NCI-H1694 treated with DMSO at 0.1 percent for 48 hours (cell line): ENCODE measurements at places on chromosomes 2 and 18.

DNA sequence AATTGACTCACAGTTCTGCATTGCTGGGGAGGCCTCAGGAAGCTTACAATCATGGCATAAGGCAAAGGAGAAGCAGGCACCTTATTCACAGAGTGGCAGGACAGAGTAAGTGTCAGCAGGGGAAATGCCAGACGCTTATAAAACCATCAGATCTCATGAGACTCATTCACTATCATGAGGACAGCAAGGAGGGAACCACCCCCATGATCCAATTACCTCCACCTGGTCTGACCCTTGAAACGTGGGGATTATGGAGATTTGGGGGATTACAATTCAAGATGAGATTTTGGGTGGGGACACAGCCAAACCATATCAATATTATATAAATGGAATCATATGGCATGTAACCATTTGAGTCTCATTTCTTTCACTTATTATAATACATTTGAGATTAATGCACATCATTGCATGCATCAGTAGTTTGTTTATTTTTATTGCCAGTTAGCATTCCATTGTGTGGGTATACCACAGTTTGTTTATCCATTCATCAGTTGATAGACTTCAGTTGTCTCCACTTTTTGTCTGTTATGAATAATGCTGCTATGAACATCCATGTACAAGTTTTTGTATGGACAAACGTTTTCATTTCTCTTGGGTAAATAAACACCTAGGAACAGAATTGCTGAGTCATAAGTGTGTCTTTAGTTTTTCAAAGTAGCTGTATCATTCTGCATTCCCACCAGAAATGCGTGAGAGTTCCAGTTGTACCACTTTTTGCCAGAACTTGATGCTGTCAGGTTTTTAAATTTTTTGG, 5.8 kb upstream of the SRBD1 start:
- no peak for DNase-seq

GRCh38 chr2:143841935-143842334, 678.0 kb downstream of the ZEB2 start:
- DNase-seq: no peak

DNA sequence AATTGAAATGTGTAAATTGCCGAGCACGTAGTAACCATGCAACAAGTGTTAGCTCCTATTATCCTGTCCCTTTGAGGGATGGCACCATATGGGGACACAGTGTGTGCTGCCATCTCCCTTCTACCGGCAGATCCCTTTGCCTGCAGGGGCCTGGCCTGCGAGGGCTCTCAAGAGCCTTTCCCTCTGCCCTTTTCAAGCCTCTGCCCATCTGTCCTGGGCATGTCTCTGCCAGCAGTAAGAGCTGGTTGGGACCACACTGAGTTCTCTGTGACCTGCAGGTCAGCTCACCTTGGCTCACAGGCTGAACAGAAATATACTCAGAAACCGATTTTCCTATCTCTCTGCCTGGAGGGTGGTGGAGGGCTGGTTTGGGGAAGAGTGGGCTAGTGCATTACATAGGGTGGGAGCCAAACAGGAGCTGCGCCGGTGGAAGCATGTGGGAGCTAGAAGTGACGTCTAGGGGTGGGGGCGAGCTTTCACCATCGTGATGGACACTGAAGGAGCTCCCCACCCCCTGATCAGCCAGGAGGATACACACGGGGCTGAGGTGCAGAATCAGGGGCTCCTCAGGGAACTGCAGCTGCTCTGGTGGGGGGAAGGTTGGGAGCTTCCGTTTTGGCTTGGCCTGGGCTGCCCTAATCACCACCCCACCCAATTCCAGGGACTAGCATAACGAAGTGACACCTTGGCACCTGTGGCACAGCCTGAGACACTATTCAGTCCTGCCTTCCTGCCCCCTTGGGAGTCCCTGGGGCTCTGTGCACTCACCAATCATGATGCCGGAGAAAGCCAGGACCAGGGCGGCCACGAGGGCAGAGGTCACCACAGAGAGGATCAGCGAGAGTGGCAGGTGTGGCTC, 109.7 kb downstream of the CLIP4 start:
- DNase-seq: no peak

GRCh38 chr2:34261701-34262100, 662.6 kb upstream of the FAM98A start:
- DNase-seq: no peak

DNA sequence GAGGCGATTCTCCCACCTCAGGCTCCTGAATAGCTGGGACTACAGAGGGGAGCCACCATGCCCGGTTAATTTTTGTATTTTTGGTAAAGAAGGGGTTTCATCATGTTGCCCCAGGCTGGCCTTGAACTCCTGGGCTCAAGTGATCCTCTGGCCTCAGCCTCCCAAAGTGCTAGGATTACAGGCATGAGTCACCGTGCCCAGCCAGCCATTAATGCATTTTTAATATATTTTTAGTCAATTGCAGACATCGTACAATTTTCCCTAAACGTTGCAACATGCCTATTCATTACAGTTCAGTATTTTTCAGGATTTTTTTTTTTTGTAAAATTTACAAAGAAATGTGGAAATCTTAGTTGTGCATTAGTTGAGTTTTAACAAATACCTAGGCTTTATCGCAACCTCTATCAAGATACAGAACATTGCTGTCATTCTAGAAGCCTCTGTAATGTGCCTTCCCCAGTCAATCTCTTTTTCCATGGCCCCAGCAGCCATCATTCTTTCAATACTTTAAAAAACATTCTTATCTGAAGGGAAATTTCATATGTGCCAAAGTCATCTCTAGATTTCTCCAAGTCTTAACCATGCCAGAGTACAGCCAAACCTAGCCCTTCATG, 14.7 kb downstream of the NABP1 start:
- DNase-seq: no peak

GRCh38 chr2:206274434-206275311, at the start of gene ZDBF2:
TSS of gene ZDBF2 (plus strand) at chr2:206274663. CDS start at chr2:206281850, 7,187 bp downstream.
- DNase-seq: peak; percentile 47

DNA sequence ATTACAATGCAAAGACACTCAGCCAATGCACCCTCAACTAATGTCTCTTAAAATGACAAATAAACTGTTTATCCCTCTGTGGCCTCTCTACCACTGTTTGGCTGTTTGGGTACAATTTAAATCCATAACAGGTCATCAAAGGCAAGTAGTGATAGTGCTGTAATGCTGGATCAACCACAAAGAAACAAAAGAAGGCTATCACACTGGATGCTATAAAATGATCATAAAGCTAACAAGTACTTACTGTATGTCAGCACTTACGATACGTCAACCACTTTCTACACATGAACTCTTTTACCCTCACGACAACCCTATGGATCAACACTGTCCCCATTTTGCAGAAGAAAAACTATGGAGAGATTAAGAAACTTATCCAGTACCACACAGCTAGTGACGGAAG, 54.1 kb downstream of the RNU4ATAC start:
- no peak for DNase-seq

DNA sequence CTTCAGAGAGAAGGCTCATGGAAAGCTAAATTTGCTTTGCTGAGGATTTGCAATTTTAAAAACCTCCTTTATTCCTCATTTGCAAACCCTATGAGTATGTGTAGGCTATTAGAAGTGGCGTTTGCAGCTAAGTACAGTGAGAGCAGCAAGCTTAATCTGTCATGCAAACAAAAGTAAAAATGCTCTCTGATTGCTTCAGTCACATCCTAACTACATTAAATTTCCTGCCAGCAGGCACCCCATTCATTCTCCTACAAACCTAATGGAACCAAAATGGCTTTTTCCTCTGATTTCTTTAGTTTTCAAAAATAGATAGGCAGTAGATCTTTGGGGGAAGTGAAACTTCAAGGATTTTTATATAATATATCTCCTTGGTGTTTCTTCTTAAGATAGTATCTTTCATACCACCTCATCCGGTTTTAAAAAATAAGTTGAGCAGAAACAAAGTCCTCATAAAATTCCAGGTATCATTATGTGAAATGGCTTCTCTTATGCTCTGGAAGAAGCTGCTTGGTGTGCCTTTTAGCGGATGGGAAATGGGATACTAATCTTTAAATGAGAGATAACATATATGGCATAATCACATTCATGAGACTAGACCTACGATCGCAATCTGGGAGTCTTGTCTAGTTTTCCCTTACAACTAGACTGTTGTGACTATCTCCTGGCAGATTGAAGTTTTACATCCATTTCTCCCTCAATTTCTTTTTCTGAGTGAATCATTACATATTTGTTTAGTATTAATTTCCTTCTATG, 49.1 kb downstream of the CLIP4 start:
- DNase-seq: no peak

DNA sequence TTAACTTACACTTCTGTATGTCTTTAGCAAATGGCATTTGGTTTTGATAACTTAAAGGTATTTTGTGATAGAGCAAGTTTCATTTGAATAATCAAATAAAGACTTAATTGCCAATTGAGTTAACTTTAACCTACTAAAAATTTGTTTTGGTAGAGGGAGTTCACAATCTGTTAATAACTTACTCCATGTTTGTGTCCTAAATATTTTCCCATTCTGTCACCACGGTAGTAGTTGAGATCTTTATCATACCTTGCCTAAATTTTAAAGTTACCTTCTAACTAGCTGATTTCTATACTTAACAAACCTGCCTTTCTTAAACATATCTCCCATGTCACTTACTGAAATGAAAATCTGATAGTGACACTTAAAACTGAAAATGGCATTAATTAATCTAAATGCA, 127.1 kb downstream of the TMEFF2 start:
- DNase-seq: no peak

GRCh38 chr2:13628122-13628521, 911.4 kb downstream of the TRIB2 start:
- no peak for DNase-seq

GRCh38 chr2:232126301-232127099, 165.0 kb downstream of the DIS3L2 start:
- DNase-seq: no peak

DNA sequence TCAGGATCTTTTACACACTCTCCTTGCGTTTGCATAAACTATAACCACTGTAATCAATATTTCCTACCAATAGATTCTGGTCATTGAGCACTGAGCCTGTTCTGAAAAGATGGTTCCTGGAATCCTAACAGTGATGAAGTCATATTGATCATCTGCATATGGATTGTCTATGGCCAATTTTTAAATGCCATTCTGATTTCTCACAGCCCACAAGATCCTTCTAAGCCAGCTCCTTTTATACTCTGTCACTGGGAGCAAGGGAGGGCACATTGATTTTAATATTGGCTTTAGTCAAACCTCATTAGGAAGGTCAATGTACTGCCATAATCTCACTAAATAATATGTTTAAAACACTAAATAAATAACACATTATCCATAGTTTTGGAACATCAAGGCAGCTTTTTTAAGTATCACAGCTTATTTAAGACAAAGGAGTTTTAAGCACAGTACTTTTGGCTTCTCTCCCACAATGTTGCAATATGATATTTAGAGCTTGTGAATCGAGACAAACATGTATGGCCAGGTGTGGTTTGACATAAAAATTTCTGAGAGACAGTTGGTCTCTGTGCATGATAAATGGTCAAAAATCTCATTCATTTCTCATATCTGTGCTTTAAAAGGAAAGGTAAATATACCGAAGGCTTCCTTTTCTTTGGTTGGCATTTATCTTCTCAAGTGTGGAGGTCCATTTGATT, 267.3 kb downstream of the MTX2 start:
- DNase-seq: no peak

GRCh38 chr2:4690913-4691312, 987.5 kb downstream of the DCDC2C start:
- DNase-seq: no peak

DNA sequence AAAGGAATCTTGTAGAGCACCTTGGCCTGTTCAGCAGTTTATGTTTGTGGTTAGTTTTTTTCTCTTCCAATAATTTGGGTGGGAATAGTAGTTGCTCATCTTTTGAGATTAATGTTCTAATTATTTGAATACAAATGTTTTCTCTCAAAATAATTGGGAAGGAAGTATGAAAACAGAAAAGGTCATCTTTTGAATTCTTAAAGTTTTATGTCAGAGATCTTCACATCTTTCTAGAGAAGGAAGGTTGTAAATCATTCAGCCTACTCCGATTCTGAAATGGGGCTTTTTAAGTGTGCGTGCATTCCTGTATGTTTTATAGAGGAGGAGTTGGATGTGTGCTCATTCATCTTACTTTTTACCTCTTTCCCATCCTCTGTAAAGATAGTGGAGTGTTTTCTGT, 29.0 kb downstream of the GRHL1 start:
- no peak for DNase-seq

GRCh38 chr2:132790207-132790785, 120.3 kb upstream of the LYPD1 start:
- no peak for DNase-seq

DNA sequence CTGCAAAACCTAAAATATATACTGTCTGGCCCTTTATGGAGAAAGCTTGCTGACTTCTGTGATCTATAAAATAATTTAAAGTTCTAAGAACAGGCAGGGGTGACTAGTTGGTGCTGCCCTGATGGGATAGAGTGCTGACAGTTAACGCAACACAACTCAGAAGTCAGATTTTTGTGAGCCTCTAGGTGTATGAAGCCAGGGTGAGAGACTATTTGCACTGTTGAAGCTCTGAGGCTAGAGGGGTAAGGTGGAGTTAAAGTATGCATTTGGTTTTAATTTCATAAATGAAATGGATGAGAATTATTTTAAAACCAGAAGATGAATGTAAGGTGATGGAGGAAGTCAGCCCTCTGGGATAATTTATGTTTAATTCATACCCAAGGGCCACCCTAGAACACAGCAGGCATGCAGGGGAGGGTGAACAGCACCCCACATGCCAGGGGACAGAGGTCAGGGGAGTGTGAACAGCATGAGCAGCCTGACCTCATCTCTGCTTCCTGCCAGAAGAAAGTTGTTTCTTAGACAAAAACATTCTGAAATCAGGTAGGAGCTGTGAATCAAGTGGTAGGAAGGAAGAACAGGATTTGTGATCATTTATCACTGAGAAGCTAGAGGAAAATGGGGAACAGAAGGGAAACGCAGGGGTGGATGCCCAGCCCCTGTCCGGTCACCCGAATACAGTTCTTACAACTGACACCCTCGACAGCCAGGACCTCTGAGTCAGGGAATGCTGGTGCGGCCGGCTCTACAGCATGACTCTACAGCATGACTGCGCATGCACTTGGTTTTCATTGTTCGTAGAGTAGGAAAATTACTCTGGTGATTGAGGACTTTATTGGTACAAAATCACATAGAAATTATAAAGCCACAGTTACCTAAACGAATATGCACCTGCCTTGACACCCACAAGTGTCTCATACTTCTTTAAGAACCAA, 93.1 kb downstream of the MBP start:
- no peak for DNase-seq

DNA sequence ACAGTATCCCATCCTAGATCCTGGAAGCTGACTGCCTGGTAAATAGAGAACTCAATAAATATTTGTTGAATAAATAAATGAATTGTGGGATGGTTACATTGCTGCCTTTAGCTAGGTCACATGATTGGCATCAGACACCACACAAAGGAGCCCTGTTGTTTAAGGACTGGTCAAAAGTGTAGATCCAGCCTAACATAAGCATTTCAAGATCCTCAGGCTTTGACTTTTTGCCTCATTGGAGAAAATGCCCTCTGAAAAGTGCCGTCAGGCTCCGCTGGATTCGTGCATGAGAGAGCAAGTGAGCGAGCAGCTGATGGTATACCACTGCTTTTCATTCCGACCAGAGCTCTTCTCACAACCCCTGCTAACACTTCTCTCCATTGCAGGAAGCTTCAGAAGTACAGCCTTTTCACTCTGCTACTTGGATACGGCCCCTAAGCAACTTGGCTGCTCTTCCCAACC, 1.3 kb upstream of the ZNF24 start:
- no peak for DNase-seq
